ENCODE measurements at places on chromosomes 1 and 21.

- no peak for DNase-seq
Measured at GRCh38 chr1:183002797-183003196, 20.4 kb upstream of the LAMC1 start.

GRCh38 chr1:182568647-182569284 is 20.3 kb downstream of the RNASEL start:
- no peak for DNase-seq

DNA sequence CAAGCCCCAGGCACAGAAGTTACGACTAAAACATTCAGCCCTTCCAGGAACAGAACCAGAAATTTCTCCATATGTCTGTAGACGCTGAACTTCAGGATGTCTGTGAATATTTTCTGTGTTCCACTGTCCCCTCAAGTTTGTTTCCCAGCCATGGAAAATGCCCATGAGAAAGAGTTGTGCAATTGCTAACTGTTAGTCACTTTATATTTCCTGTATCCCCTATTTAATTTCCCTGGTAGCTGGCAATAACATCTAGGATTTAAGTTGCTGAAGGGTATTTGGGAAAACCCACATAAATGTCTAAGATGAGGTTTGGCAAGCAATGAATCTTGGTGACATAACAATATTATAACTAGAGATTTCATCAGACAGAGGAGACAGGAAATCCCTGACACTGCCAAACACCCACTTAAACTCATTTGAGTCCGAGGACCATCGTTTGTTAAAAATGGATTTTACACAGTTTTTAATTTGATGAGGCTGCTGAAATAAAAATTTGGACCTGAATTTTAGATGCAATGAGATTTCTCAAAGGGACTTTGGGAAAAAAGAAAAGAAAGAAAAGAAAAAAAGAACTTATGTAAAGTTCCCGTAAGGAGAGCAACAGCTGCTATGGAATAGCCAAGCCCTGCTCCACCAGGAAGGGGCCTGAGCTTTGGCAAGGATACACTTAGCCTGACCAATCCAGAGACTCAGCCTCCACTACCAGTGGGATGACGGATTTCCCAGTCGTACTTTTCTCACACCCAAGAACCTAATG is 21.8 kb upstream of the ERRFI1 start:
- peak; percentile 94 for DNase-seq

GRCh38 chr1:206658264-206658980 is 23.1 kb downstream of the DYRK3 start:
- DNase-seq, result peak; percentile 22

DNA sequence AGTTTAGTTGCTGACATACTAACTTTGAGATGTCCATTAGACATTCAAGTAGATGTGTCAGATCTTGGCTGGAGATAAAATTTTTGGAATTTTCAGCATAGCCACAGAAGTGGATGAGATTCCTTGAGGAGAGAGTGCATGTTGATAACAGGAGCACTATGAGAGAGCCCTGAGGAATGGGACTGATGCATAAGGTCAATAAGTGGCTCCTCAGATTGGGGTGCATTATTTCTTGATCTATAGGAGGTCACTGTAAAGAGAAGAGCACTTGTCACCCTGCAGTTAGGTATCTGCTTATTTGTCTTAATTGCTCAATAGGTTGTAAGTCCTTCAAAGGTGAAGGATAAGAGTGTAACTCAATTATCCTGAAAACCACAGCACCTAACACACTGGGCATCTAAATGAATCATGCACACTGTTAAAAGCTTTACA is 52.0 kb upstream of the TACSTD2 start:
- peak; percentile 84 for DNase-seq

DNA sequence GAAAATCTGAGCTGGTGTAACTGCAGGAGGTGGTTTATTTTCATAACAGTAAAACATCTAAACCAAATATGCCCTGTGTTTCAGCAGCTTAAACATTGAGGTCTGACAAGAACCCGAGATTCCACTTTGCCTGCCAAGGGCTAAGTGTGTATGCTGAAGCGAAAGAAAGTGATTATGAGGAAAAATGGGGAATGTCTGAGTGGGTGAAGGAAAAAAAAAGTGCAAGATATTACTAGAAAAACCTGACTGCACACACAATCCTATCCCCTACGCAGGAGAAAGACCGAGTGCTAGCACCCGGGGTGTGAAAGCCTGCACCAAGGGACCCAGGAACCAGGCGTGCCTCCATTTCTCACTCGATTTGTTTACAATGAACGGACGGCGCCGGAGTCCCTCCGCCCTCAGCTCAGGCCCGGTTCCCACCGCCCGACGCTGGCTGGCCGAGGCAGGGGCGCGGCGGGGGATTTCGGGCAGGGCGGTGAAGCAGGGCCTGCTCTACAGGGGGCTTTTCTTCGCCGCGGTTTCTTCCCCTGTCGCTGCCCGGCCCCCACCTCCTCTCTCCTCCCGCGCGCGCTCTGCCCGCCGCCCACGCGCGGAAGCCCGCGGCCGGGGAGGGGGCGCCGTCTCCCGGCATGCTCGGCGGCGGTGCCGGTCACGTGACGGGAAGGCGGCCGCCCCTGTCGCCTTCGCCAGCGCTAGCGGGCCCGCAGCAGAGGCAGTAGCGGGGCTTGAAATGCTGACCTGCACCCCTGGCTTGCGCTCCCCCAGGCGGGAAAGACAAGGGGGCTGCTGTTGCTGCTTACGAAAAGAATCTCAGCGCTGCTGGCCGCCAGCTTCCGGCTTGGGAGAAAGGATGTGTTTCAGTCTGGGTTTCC is 35.9 kb downstream of the ITPKB start:
- peak; percentile 72 for DNase-seq

- no peak for DNase-seq
Measured at GRCh38 chr21:8991088-8991907, 1530.1 kb upstream of the TPTE start.

GRCh38 chr1:4476394-4476793 is 178.0 kb upstream of the AJAP1 start:
- no peak for DNase-seq

GRCh38 chr1:52670604-52671003 is 27.5 kb downstream of the COA7 start:
- peak; percentile 39 for DNase-seq

- no peak for DNase-seq
Measured at GRCh38 chr1:109882288-109883245, 28.1 kb upstream of the CSF1 start.

DNA sequence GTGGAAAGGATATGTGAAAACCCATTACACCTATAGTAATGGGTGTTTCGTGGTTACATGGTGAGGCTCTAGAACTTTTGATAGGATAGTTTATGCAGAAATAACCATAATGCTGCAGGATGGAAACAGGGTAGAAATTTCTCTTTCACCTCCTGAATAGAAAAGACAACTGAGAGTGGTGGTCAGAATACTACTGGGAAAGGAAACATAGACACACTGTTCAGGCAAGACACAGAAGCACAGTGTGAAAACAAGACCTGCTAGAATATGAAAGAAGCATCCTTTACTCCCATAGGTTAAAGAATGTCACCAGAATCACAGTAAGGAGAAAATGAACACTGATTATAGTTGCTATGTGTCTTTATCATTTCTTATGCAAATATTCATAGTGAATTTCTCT is 496.6 kb downstream of the DPYD start:
- DNase-seq, result no peak

GRCh38 chr1:15007368-15007767 is 146.2 kb upstream of the TMEM51 start:
- no peak for DNase-seq

- DNase-seq, result peak; percentile 72
Measured at GRCh38 chr1:118989006-118989815, 1.1 kb upstream of the TBX15 start.

DNA sequence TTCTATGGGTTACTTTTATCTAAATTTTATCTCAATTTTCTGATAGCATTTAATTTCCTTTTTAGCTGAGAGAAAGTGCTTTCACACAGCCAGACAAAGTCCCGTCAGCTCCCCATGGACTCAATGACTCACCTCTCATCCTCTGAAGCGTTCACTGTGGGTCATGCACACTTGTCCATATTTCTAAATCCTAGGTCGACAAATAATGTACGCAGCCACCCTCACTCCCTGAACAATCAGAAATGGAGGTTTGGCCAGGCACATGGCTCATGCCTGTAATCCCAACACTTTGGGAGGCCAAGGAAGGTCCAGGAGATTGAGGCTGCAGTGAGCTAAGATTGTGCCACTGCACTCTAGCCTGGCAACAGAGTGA is 42.4 kb upstream of the COA6 start:
- peak; percentile 7 for DNase-seq

GRCh38 chr1:76390456-76390855 is 315.9 kb downstream of the ST6GALNAC3 start:
- DNase-seq, result no peak

DNA sequence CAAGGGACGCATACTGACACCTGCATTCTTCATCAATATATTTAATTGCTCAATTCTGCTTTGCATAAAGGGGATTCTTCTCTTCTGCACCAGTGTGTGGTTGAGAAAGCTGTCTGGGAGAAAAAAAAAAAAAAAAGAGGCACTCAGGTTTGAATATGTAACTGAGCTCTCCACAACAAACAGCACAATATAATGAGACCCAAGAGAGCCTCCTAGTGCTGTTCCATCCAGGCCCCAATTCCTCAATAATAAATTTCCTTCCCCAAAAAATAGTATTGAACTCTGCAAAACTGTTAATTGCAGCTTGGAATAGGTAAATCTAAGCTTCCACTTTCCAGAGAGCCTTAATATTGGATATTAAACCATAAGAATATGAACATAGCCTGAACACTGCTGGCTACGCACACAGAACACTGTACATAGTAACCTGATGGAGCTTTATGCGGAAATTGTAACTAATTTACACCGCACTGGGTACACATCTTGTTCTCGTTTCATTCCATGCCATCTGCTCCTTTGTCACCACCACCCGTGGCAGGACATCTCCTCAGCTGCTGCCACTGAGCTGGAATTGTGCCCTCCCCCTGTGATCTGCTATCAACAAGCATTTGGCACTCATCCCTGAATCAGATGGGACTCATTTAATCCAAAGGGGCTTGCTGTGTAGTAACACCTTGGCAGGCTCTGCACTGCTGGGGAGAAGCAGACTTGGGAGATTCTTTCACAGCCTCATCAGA is 272.0 kb downstream of the HHIPL2 start:
- no peak for DNase-seq

DNA sequence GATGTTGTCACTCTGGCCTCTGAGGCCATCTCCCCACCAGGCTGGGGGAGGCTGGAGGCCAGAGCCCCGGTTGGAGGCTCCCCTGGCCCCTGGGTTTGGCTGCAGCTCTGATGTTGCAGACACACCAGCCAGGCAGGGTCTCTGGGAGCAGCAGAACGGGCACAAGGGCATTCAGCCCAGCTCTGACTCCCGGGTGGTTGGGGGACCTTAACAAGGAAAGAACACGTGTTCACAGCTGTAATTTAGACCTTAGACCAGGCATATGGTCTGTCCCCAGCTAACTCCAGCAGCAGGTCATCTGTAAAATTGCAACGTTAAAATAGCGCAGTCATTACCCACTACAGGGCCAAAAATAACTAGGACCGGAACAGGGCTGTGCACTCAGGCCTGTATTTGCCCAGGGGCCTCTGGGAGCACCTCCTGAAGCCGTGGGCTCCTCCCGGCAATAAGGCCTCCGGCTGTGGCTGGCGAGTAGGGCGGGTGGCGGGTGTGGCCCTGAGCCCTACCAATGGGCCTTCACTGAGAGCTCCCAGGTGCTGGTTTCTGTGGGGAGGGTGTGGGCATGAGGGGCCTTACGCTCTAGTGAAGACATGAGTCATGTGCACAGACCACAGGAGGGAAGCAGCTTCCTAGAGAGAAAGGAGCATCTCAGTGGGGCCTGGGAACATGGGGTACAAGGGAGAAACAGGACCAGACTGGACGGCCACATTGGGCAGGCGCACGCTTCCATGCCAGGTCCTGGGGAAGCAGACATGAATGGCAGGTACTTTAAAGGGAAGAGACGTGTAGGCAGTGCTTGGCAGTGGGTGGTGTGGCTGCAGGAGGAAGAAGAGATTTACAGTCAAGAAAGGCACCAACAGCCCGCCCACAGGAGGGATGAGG is 6.1 kb downstream of the LDLRAP1 start:
- DNase-seq, result peak; percentile 57

DNA sequence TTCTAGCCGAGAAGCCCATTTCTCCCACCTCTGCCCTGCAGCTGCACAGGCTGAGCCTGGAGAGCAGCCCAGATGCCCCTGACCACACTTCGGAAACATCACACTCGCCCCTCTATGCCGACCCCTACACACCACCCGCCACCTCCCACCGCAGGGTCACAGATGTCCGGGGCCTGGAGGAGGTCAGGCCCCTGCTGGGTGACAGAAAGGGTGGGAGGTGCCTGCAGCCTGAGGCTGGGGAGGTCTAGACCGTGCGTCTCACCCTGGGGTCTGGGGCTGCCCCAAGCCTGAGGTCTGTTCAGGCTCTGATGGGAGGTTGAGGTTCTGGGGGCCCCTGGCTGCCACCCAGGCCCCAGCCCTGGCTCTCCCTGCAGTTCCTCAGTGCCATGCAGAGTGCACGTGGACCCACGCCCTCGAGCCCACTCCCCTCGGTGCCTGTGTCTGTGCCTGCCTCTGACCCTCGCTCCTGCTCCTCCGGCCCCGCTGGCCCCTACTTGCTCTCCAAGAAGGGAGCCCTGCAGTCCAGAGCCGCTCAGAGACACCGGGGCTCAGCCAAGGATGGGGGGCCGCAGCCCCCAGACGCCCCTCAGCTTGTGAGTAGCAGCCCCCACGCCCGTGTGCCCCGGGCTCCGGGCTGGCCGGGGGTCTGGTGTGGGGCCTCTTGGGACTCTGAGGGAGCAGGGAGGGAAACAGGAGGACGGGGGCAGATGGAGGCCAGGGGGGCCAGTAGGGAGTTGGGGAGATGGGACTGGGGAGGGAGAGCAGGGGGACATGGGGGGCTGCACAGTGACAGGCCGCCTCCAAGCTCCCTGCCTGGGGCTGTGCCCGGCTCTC is 7.4 kb downstream of the PLEKHN1 start:
- DNase-seq, result no peak

DNA sequence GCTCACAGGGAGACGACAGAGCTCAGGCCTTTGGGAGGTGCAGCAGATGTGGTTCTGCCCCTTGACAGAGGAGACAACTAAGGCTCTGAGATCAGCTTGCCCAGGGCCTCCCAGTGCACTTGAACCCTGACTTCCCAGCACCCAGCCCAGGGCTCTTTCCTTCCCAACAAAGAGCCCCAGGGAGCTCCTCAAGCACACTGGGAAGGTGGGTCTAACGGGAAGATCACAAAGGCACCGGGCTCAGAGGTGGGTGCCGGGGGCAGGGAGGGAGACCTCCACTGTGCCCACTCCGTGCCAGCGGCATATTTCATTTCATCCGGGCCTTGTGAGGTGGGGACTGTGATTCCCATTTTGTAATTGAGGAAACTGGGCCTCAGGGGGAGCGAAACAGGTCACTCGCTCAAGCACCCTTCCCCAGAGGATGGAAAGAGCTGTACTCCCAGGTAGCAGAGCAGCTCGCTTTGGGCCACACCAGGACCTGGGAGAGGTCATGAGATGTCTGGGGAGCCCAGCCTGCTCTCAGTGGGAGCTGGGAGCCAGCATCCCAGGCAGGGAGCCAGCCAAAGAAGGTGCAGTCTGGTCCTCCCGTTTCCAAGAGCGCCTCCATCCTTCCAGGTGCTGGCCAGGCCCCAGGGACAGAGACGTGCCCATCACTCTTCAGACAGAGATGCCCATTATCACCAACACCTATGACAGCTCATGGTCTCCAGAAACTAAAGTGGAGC is 82.3 kb downstream of the SYT2 start:
- DNase-seq, result no peak

Measured in fibroblast of skin of right biceps (primary cell).